ENCODE measurements at places on chromosomes 11 and 22. TPM values are rescaled to one million over a fixed set of nuclear protein-coding genes. Genes with fewer than 3 reads are reported as not detected.

DNA sequence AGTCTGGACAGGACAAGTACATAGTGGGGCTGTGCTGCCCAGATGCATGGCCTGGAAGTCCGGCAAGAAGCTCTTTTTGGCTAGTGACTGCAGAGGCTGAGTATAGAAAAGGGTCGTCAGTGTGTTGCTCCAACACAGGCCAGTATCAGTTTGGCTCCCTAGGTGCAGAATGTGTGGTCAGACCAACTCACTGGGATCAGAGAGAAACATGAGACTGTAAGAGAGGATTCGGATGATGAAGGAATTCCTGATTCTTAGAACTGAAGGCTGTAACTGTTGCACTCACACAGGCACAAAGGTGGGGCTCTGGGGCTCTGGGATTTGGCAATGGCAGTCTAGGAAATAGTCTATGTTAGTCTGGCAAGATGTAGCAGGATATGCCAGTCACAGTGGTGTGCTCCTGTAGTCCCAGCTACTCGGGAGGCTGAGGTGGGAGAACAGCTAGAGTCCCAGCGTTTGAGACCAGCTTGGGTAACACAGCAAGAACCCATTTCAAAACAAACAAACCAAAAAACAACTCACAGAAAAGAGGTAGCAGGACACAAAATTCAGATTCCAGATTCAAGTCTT lies 11.1 kb upstream of the UPB1 start:
- ATAC-seq: no peak

DNA sequence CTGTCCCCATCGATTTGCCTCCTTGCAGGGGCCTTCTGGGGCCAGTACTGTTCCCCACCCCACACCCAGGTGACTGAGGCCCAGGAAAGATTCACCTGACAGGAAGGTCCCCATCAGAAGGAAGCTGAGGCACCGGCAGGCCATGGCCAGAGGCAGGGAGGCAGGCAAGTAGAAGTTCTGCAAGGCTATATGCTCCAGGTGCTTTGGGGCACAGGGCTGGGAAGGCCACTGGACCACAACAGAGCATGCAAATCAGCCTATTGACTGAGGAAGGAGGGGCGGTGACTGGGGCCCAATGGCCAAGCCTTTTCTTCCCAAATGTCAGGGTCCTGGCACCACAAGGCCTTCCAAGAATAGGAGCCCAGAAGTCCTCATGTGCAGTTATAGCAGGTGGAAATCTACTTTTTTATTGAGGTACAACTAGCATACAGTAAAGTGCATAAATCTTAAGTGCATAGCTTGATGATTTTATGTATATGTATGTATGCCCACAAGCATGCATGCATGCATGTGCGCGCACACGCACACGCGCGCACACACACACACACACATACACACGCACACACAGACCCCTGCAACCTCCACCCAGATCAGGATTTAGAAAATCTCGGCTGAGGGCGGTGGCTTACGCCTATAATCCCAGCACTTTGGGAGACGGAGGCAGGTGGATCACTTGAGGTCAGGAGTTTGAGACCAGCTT lies at the start of gene VPREB3:
Gene VPREB3, minus strand, starts transcription at position 206 of the 700 bp plus-strand sequence. Its CDS starts 62 bp downstream, at position 144.
- no peak for ATAC-seq

GRCh38 chr11:120151536-120151935 lies 13.6 kb upstream of the TRIM29 start:
- ATAC-seq: no peak

GRCh38 chr11:72124046-72124445 lies 11.5 kb upstream of the FOLR3 start:
- no peak for ATAC-seq

C11orf86 gene
- not detected for total RNA-seq

ZNF215 gene
- 3.1 TPM for total RNA-seq

CHRM1 gene
- 0.13 TPM for total RNA-seq

Measured in motor neuron (in vitro differentiated cells).